Hypothalamus (tissue), 51 donors: ENCODE measurements at places on chromosomes 5 and 9.

DNA sequence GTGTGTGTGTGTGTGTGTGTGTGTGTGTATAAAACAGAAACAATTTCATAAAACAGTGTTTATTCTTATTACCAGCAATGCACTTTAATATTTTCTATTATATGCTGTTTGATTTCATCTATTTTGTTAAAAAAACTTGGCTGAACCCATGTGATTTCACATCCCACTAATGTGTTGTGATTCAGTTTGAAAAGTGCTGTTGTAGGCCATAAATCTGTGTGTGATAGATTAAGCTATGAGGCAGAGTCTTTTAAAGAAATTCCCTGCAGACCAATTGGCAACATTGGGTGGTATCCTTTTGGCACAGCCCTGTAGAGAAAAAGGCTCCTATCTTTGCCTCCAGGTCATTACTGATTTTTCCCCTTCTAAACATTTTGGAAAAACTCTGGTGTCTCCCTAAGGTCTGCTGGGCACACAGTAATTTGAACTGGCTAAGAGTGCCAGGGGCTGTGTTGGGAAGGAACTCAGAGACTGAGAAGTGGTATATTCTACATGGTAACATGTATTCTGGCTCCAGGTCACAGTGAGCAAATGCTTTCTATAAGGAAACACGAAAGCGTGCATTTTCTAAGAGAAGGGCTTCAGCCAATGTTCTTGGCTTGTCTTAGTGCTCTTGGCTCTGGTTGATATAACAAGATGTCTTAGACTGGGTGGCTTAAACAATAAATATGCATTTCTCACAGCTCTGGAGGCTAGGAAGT is 4.5 kb downstream of the CAMK4 start:
- DNase-seq = no peak

DNA sequence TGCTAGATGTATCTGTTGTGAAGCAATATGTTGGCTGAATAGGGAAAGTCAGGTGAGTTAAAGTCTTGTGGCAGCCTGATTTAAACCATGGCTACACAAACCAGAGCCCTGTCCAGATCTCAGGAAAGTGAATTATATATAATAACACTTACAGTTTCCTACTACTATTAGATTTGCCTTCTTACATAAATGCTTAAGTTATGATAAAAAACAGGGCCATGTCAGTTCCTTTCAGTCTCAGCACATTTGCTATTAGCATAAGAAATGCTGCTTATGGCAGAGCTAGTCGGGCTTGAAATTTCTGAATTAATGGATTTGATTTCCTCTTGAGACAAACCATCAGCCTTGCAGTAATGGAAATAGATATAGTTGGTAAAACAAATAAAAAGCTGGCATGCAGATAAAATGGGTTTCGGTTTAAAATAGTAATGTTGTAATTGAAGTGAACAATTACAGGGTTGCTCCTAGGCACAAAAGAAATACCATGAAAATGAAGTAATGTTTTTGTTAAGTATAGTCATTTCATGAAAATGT is 664.2 kb upstream of the ZNF608 start:
- DNase-seq = no peak

DNA sequence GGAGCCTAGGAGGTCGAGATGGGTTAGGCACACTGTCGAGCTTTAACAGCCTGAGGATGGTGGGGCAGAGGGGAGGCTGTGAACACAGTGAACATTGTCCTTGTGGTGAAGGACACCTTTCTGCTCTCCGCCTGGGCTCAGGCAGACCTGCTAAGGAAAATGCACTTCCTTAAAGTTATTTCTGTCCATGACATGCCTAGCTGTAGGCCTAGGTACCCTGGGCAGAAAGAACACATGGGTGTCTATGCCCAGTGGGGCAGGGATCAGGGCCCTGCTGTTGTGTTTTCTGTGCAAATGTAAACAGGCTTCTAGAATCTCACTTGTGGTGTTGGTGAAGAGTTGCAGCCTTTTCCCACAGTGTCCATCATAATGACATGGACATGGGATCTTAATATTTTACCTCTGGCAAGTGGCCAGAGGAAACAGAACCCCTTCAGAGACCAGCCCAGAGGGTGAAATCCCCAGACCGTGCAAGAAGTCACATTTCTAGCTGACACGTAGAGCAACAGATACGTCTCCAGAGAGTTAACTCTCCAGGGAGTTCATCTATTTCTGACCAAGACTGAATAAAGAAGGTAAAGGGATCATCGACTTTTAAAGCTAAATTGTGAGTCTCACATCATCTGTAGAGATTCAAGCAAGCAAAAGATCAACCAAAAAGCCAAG is 79.2 kb downstream of the C9orf152 start:
- DNase-seq = no peak

GRCh38 chr5:164184158-164184557 is 678.7 kb downstream of the MAT2B start:
- DNase-seq = no peak

GRCh38 chr9:126373241-126373640 is 46.6 kb downstream of the MVB12B start:
- no peak for DNase-seq

DNA sequence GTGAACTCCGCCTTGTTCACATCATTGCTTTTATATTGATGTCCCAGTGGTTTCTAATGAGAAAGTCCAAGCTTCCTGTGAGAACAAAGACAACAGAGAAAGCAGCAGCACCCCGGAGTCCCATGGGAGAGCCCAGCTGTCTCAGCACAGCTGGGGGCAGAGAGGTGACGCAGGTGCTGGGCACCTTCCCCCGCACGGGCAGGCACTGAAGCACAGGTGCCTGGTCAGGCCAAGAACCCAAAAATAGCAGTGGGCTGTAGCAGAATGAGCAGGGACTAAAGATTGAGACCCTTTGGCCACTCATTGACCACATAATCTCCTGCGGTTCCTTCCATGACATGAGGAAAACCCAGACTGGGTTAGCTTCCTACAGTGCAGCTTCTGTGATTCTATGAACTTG is 18.8 kb downstream of the SRD5A1 start:
- DNase-seq = no peak

GRCh38 chr9:69834591-69835184 is 14.1 kb downstream of the CFAP95 start:
- DNase-seq = no peak

DNA sequence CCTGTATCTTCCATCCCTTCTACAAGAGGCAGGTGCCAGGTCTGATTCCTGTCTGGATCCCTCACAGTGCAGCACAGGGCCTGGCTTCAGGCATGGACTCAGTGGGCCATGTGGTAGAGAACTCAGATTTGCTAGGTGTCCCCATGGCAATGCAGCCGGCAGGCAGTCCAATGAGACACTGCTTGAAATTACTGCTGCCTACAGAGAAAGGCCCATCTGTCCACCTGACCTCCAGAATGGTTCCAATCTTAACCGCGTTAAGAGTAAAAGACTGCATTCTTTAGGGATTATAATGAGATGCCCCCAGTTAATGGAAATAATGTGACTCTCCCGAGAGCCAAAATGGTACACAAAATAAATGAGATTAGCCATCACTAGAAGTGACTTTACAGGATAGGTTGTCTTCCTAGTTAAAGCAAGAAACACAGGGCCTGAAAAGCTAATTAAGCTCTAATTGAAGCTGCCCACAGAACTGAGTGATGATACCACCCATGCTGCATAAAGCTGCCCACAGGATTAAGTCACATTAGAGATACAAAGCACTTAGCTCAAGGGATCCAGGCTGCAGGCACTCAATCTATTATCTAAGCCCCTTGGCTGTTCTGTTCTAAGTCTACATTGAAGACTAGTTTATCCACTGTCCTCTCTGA is 11.4 kb downstream of the FAM193B start:
- no peak for DNase-seq

DNA sequence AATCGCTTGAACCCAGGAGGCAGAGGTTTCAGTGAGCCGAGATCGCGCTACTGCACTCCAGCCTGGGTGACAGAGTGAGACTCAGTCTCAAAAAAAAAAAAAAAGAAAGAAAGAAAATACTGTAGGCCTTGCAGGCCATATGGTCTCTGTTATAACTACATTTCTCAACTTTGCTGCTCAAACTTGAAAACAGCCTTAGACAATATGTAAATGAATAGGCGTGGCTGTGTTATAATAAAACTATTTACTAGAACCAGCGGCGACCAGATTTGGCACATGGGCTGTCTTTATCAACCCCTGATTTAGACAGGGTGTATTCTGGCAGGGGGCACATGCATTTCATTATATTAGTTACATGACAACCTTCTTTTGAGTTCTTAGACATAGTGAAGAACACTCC is 130.0 kb downstream of the C9orf152 start:
- DNase-seq = no peak

DNA sequence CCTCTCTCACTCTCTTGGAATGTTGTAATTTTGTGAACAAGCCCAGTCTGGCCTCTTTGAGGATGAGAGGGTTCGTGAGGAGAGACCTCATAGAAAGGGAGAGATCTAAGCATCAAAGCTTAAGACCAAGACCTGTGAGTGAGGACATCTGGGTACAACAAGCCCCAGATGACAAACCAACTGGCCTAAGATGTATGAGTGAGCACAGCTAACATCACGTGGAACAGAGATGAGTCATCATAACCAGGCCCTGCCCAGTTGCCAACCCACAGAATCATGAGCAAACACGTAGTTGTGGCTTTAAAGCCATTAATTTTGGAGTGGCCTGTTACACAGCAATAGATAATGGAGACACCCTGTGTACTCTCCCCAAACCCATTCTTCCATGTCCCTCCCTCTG is 439.1 kb upstream of the KIF2A start:
- DNase-seq = no peak

- no peak for DNase-seq
Observed at GRCh38 chr5:80246995-80247729, 8.7 kb downstream of the SERINC5 start.

DNA sequence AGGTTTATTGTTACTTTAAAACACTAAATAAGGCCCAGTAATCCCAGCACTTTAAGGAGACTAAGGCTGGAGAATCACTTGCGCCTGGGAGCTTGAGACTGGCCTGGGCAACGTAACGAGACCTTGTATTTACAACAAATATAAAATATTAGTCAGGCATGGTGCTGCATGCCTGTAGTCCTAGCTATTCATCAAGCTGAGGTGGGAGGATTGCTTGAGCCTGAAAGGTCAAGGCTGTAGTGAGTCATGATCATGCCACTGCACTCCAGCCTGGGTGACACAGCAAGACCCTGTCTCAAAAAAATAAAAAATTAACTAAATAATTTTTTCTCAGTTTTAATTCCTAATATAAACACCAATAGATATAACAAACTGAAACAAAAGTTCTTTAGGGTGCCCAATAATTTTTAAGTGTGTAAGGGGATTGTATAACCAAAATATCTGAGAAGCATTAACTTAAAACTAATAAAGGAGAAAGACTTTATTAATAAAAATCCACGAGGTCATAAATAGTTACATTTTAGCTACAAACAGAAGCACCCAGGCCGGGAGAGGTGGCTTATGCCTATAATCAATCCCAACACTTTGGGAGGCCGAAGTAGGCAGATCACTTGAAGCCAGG is 32.7 kb downstream of the FAM13B start:
- no peak for DNase-seq

DNA sequence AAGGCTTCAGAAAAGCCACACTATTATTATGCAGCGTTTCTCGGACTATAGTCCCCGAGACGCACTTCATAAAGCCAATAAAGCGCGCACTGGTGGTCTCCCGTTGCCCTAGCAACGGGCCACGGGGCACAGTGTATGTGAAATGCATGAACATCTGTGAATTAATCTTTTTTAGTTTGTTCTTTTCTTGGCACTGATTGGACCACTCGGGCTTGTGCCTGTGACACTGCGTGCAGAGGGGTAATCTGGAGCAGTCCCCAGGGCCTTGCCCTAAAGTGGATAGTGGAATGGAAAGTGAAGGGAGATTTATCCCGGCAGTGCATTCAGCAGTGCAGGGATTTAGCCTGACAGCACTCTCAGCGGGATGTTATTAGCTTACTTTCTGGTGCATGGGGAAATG is 92.1 kb downstream of the TLE4 start:
- no peak for DNase-seq
